ENCODE measurements at places on chromosomes 12 and 14.
A peak's percentile ranks its signal among the peaks of the same experiment; 100 is the strongest.

GRCh38 chr14:69669375-69669774 lies 58.0 kb downstream of the SUSD6 start:
- DNase-seq, result no peak

DNA sequence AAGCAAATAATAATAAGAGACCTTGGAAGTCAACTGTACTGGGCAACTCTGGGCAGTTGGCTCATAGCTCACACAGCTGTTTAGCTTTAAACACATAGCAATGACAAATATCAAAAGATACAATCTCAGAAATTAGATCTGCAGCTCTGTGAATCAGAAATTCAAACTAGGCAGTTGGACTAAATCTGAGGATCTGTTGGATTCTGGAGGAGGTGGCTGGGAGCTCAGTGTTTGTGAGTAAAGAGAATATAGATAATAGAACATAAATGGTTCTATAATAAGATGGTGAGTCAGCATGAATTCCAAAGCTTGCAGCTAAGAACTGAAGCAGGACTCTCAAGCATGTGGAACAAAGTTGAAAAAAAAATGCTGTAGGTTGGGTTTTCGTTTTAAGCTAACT lies 1949.4 kb upstream of the SEL1L start:
- DNase-seq, result no peak

DNA sequence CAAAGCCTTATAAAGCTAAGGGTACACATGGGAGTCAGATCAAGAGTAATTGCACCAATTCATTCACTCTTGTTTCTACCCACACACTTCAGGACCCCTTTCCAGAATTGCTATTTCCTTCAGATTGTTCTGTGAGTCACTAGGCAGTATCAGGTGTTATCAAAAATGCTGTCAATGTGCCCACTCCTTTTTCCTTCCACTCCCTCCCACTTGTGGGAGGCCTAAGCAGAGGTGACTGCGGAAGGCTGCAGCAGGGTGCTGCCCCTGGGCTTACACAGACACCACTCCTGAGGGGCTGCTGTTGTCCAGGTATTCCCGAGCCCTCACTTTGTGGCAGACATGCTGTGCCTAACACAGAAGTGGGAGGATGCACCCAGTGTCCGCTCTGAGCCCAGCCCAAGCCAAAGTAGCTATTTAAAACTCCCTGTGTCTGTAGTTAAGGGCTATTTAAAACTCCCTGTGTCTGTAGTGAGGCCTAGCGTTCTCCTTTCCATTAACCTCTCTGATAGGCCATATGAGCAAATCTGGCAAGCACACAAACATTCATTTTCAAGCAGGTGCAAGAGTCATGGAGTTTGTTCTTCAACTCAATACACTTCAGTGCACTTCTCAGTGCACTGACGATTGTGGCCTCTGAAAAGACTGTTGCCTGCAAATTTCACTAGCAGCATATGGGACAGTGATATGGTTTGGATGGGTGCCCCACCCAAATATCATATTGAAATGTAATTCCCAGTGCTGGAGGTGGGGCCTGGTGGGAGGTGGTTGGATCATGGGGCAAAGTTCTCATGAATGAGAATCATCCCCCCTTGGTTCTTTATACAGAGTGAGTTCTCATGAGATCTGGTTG lies 117.8 kb downstream of the PHLDA1 start:
- DNase-seq, result no peak

DNA sequence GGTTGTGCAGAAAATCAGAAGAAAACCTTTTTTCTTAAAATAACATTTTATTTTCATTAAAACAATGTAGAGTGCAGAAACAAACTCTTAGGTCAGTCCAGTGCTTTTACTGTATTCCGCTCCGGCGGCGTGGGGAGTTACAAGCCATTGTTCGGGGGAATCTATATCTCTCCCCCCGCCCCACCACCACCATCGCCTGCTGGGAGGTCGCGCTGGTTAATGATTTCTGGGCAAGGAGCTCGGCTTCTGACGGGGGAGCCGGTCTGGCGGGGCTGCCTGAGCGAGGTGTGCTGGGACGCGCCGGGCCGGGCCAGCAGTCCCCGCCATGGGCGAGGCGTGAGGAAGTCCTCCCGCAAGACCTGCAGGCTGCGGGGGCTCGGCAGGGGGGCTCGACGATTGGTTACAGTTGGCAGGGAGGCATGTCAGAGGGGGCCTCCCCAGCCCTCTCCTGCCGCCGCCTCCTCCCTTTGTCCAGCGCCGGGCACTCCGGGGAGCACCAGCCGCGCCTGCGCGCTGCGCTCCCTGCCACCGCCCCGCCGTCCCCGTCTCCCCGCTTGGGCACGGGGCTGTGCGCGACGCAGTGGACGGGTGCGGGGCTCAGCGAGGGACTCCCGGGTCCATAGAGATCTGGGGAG lies 1.0 kb upstream of the DUSP6 start:
- peak; percentile 52 for DNase-seq

DNA sequence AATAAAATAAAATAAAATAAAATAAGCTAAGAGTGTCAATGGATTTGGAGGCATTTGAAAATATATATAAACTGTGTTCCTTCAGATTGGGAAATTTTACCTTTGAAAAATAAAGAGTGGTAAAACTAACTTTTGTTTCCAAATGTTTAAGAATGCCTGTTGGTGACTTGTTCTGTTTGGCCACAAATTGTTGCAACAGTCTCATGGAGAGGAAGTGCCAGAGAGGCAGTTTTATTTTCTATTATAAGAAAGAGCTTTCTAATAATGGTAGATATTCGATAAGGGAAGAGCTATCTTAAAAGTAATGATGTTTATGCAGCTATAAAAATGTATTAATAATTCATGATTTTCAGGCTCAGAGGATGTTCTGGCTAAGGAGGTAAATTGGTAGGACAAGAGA lies 68.8 kb upstream of the MDGA2 start:
- DNase-seq, result no peak

GRCh38 chr12:11630046-11630706 lies 19.3 kb upstream of the ETV6 start:
- peak; percentile 66 for DNase-seq

DNA sequence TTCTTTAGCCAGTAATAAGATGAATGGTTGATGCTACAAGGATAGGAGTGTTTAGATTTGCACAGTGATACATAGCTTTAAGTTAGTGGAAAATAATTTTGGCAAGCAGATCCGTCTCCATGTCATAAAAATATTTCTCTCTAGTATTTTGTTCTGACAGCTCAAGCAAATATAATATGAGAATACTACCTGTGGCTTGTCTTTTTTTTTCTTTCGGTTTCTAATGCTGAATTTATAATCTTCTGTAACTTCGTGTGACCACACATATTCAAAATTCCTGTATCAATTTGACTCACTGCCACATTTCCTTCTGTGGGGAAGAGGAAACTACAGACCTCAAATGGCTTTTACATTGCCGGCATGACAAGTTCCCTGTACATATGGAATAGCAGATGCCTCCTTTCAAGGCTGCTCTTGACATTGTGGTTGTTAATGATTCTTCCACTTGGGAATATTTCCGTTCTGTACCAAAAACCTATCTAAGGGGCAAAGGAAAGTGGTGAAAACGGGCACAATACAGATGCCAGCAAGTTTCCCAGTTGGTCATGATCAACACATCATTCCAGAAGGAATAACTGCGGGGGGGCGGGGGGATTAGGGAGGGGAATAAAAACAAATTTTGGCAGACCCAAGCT lies 103.6 kb upstream of the CCDC91 start:
- no peak for DNase-seq

DNA sequence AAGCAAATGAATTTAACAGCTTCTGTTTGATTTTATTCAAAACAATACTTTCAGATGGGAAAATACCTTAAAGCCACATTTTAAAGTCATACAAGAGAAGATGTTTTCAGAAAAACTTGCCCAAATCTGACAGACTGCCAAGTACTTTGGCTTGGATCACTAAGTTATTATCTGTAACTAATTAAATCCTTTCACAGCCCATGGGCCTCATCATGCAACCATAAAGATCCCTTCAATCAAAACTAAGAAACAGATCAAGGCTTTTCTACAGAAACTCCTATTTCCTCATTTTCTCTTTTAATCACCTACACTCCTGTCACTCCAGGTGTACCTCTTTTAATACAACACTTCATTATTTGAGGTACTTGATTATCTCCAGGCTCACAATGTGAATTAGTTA lies 28.1 kb downstream of the BLTP3B start:
- no peak for DNase-seq

DNA sequence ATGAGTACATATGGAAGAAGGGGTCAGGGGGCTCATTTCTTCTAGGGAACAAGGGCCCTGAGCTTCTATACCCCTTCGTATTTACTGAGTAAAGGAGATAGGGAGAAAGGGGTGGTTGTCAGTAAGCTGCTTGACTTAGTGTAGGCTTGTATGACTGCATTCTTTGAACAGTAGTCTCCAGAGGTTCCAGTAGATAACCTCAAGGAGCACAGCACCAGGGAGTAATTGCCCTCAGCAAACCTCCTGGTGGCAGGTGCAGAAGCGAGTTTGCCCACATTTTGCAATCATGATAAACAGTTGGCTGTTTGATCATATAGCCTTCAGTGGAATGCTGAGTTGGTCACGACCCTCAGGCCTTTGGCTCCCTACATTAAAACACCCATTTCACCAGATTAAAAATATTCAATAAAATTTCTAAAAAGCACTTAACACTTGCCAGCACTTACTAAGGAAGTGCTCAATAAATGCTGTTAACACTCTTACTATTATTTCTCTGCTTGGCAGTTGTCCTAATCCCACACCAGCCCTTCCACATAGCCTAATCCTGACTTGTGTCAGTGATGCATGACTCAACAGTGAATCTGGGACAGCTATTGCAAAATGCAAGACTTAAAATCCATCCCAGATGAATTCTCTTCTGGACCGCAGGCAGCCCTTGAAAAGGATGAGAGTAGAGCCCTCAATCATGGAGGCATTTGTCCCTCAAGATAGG lies 3.7 kb upstream of the DHRS4L2 start:
- DNase-seq, result no peak

- no peak for DNase-seq
Observed at GRCh38 chr12:10241727-10242126, 29.1 kb downstream of the GABARAPL1 start.

- no peak for DNase-seq
Observed at GRCh38 chr12:31620311-31620710, 29.4 kb upstream of the DENND5B start.

DNA sequence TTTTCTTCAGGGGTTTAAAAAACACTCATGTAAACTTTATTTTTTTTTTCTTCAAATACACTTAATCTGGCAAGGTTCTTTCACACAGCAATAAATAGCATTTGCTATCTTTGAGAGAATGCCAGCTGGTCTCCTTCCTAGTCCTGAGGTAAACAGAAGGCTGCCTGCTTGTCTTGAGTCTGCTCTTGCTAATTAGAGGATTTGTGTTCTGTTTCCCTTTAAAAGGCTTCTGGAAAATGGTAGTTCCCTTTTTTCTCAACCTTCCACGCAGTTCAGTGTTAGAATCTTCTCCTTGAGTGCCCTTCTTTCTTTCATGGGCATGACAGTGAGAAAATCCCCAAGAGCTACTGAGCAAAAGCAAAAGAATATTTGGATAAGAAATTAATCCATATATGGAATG lies 92.3 kb upstream of the DCN start:
- DNase-seq, result no peak

GRCh38 chr14:104143521-104144452 lies 5.4 kb downstream of the KIF26A start:
- DNase-seq, result no peak

- no peak for DNase-seq
Observed at GRCh38 chr14:65211341-65211987, 109.1 kb upstream of the MAX start.

DNA sequence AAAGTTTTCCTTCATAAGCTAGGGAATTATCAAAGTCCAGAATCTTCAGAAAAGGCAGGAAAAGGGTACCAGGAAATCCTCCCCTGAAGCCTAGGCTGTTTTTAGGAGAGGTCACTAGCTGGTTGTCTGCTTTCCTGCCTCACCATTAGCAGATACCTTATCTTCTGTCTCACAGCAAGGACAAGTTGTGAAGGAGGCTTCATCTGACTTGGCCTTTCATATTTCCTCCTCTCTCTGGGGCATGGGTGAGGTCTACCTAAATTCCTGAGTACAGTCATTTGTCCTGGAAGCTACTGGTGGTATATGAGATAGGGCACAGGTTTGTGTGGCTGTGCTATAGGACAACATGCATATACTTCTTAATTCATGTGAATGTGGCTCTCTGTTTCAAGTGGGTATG lies 2.3 kb downstream of the FOXJ2 start:
- DNase-seq, result no peak

GRCh38 chr12:4819654-4820053 lies 90.1 kb upstream of the KCNA1 start:
- no peak for DNase-seq

DNA sequence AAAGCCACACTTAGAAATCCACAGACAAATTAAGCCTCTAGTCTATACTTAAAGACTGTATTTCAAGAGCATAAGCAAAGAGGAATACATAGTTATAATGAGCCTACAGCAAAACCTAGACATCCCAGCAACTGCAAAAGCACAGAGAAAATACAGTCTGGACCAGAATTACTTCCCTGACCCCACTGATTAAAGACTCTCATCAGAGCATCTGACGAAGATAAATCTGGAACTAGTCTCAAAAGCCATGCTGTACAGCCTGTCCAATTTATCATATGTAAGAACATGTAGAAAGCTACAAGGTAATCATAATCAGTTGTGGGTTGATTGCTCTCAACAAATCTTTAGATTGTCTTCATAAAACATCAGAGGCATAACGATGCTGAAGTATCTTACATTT lies 285.1 kb upstream of the CAND1 start:
- DNase-seq, result no peak

DNA sequence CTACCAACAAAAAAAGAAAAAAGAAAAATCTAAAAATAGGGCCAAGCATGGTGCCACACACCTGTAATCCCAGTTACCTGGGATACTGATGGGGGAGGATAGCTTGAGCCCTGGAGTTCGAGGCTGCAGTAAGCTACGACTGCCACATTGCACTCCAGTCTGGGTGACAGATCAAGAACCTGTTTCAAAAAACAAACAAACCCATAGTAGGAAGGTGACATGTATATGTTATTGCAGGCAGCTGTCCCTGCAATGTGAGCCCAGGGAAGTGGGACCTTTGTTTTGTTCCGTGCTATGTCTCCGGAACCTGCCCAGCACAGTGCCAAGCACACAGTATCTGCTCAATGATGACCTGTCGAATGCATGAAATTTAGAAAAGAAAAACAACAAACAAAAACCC lies 37.2 kb upstream of the YY1 start:
- no peak for DNase-seq

- DNase-seq, result no peak
Observed at GRCh38 chr14:90296641-90297040, 35.1 kb downstream of the NRDE2 start.

GRCh38 chr12:47207829-47208248 lies 128.1 kb upstream of the AMIGO2 start:
- no peak for DNase-seq

- DNase-seq, result no peak
Observed at GRCh38 chr14:55107766-55108554, 21.1 kb upstream of the LGALS3 start.

- DNase-seq, result no peak
Observed at GRCh38 chr12:120940799-120941198, 36.6 kb upstream of the SPPL3 start.
